ENCODE measurements at places on chromosomes 11 and 22.

DNA sequence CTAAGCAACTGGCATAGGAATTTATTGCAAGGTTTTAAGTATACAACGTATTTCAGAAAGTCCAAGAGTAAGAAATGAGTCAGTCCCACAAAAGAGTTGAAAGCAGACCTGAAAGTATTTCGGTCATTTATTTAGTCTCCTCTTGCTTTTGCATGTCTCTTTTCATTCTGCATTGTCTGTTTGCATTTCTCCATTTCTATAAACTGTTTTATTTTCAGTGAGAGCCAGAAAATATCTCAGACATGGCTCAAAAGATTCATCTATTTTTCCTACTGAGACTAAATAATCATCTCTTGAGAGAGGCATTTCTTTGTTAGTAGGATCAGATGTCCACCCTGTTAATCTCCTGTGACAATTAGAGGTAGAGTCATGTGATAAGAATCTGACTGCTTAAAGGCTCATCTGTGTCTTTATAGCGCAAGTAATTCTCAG is 219.1 kb upstream of the CCDC179 start:
- DNase-seq: no peak

DNA sequence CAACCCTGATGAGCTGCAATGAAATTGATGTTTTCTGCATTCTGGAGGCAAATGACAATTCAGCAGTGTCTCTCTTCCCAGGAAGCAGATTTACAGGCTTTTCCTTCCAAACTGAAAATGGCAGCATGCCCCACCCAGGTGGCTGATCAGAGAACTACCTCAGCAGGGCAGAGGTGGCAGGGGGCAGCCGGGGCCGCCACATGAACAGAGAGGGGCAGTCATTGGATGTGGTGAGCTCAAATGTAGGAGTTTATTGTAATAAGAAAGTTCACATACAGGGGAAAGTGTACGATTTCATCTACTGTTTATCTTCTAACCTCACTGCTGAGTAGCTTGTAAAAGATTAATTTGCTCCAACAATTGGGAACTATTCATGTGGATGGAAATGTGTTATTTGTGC is 15.7 kb upstream of the PARVA start:
- no peak for DNase-seq

DNA sequence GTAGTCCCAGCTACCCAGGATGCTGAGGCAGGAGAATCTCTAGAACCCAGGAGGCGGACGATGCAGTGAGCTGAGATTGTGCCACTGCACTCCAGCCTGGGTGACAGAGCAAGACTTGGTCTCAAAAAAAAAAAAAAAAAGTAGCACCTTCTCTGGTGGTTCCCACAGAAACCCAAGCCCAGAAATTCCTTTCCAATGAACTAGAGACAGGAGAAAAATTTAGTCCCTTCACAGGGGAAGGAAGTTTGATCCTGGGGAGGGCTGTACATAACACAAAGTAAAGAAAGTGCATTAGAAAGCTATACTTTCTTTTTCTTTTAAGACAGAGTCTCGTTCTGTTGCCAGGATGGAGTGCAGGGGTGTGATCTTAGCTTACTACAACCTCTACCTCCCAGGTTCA is 25.5 kb upstream of the APOA1 start:
- no peak for DNase-seq

DNA sequence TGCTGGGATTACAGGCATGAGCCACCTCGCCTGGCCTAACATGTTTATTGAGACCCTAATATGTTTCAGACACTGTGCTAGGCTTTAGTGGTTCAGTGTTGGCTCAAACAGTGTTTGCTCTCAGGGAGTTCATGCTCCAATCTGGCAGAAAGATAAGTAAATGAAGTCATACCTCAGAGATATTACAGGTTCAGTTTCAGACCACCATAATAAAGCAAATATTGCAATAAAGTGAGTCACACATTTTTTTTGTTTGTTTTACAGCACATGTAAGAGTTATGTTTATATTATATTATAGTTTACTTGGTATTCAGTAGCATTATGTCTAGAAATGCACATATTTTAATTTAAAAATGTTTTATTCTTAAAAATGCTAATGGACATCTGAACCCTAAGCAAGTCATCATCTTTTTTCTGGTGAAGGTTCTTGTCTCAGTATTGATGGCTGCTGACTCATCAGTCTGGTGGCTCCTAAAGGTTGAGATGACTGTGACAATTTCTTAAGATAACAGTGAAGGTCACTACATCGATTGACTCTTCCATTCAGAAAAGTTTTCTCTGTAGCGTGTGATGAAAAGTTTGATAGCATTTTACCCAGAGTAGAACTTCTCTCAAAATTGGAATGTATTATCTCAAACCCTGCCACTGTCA is 243.0 kb upstream of the ANO5 start:
- no peak for DNase-seq

- no peak for DNase-seq
Observed at GRCh38 chr11:124793466-124794278, 6.5 kb downstream of the MSANTD2 start.

GRCh38 chr11:12680246-12680939 is 6.2 kb downstream of the TEAD1 start:
- no peak for DNase-seq

GRCh38 chr11:80282643-80283042 is 841.8 kb upstream of the TENM4 start:
- DNase-seq: no peak

GRCh38 chr11:89205378-89205777 is 27.7 kb downstream of the TYR start:
- DNase-seq: no peak

- DNase-seq: no peak
Observed at GRCh38 chr11:68707527-68707926, 23.2 kb downstream of the GAL start.

DNA sequence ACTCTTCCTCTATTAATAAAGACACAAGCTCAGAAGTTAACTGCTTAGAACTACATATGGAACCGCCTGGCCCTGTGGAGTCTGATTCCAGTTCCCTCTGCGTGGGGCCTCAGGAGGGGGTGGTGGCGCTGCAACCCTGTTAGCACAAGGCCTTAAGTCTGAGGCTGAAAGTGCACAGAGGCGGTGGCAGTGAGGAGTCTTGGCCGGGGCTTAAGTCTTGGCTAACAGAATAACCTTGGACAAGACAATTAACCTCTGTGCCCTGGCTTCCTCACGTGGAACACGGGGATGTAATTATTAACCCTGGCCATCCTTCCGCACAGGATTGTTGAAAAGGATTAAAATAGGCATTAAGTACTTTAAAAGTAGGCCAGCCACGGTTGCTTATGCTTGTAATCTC is 191.5 kb downstream of the CEP164 start:
- DNase-seq: no peak

DNA sequence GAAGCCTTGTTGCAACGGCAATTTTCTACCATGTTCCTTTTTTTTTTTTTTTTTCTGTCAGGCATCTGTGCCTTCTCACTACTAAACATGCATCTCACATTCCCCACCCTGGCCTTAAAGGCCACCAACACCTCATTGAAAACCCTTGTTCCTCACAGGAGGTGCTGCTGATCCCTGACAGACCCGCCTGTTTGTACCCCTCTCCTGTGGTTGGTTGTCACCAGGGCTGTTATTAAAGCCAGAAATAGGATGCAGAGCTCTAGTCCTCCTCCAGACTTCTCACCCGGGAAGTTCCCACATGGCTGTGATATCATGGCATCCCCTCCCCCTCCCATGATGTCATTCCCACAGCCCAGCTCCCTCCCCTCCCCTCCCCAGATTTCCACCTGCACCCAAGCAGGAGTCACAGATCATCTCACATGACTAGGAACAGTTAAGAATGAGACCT is 302.8 kb upstream of the NCAM1 start:
- DNase-seq: no peak

DNA sequence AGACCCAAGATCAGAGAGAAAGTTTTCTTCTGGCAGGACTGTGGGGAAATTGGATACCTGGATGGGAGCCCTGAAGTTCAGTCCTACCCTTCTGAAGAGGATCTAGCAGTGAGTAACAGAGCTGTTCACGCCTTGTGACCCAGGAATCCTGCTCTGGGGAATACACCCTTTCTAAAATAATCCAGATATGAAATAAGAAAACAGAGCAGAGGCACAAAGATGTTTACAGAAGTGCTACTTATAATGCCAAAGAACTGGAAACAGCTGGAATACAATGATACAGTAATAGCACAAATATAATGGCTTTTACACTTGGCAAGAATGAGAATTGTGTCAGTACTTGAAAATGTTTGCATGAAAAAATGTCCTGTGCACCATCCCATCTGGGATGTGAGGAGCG is 304.0 kb upstream of the NARS2 start:
- no peak for DNase-seq

DNA sequence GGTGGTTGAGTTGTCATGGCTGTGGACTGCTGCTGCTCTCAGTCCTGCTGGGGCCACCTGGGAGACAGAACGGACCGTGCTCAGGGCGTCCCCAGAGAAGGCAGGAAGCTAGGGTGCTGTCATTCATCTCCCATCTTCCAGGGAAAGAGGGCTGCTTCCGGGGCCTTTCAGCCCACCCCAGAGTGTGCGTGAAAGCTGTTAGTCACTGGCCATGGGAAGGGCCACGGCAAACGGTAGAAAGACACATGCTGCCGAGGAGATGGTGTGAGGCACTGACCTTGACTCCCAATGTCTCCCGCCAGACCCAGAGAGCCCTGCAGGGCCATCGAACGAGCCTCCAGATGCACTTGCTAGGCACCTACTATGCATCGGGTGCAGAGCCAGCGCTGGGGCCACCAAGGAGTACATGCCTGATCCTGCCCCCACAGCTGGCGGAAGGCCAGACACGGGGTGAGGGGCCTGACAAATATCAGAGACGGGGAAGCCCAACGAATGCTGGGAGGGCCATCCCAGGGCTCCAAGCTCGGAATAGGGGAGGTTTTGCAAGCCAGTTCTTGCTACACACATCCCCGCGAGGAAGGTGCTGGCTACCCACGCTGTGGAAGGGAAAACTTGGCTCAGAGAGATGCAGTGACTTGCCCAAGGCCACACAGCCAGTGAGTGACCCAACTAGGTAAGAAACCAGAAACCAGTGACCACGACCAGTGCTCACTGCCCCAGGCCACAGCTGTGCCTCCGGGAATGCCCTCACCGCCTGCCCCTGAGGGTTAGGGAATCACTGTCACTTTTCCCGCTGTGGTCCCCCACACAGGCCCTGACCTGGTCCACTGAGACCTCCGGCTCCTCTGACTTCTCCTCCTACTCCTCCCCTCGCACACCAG is 10.1 kb downstream of the RAC2 start:
- no peak for DNase-seq

DNA sequence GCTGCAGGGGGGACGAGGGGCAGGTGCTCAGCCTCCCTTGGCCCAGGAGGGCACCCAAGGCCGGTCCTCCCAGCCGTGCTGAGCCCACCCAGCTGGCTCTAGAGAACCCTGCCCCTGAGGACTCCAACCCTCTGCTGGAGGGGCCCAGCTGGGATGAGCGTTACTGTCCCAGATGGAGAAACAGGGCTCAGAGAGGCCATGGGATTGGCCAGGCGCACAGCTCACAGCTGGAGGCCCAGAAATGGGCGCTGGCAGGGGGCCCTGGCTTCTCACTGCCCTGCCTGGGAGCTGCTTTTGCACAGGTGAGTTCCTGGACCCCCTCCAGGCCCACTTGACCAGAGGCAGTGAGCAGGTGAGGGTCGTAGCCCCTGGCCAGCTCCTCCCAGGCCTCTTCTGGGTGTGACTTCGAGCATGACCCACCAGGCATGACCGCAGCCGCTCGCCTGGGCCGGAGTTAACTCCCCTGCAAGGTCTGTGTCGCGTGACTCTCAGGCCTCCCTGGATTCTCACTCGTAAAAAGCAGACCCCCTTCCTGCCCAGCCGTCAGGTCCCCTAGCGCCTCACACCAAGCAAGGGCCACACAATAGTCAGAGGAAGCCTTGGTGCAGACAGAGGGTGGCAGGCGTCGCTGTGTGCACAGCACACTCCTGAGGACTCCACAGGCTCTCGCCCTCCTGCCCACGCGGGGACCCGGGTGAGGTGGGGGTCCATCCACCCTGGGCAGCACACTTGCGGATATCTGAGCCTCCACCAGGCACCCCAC is 19.7 kb upstream of the IL17REL start:
- no peak for DNase-seq

DNA sequence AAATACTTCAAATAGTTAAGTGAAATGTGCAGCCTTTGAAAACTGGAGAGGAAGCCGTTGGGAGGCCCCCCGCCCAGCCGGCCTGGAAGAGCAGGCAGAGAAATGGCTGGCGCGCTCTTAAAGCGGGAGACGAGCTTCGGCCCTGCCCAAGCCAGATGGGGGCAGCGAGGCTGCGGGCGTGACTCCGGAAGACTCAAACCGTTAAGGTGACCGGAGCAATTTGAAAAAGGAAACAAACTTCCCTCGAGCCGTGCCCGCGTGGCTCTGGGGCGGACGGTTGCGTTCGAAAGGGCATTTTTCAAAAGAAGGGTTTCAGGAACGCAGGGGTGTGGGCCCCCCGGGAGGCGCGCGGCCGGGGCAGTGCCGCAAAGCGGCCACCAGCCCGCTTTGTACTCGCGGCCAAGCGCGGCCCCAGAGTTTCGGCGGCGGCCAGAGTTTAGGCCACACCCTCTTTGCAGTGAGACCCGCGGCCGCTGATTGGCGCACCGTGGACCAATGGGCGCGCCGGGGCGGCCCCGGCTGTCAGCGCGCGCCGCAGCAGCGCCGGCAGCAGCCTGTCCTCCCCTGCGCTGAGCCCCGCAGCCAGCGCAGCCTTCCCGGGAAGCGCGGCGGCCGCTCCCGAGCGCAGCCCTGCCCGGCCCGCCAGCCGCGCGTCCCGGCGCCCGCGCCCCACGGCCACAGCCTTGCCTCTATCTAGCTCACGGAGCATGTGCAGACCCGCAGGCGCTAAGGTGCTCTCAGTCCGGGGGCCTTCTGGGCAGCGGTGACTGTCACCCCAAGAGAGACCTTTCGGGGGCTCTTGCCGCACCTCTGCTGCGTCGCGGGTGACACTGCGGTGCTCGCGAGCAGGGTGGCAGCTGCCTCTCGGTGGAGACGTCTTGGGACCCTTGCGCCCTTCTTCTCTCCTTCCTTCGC is at the start of gene NAV2:
TSS of gene NAV2 (plus strand) at position 557 of the 915 bp plus-strand sequence. CDS start 859 bp downstream, outside the sequence.
- peak; percentile 88 for DNase-seq

- DNase-seq: no peak
Observed at GRCh38 chr11:59144096-59144495, 1.4 kb downstream of the FAM111A start.

All from GM12891 (cell line).